ENCODE measurements at places on chromosomes 12 and 14.

GRCh38 chr12:98612696-98613334 lies 19.3 kb downstream of the SLC25A3 start:
- DNase-seq, result no peak

- DNase-seq, result peak; percentile 83
Measured at GRCh38 chr12:27940756-27941402, 31.7 kb downstream of the PTHLH start.

DNA sequence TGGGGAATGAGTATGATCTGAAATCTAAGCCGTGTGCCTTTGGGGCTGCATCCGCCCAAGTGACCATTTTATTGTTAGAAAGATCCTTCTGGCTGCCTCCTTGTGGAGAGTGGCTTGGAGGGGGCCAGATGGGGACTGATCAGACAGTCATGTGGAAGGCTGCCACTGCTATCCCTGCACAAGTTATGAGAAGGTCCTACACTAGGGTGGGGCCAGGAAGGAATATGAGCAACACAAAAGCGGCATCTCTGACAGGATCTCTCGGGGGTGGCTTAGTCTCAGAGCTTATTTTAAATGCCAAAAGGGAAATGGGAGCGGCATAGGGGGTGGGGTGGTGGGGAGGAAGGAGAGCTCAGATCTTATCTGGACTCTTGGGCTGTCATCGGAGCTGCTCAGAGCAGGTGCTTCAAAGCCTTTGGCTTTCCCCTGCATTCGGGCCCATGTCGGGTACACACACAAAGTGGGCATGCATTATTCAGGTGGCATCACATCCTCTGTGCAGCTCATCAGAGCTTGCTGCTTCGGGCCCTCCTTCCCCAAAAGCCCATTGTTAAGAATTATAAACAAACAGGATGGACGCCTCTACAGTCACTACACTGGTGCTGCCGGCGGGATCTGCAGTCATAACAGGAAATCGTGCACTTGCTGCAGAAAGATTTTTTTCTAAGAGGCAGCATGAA lies 805.4 kb downstream of the VRK1 start:
- no peak for DNase-seq

GRCh38 chr12:73547421-73547820 lies 990.2 kb upstream of the ATXN7L3B start:
- peak; percentile 5 for DNase-seq

DNA sequence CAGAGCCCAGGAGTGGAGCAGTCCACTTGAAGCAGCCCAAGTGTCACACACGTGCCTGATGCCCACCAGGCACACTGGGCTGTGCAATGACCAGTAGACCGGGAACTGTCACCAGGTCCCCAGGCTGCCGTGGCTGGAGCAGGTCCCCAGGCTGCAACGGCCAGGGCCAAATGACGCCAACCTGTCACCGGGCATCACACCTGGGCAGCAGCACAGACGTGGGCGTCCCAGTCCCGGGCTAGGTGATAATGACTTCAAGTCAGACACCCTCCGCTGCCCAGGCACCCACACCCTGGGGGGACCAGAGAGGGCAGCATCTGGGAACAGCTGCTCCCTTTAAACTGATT lies 30.6 kb upstream of the MMP17 start:
- DNase-seq, result no peak

DNA sequence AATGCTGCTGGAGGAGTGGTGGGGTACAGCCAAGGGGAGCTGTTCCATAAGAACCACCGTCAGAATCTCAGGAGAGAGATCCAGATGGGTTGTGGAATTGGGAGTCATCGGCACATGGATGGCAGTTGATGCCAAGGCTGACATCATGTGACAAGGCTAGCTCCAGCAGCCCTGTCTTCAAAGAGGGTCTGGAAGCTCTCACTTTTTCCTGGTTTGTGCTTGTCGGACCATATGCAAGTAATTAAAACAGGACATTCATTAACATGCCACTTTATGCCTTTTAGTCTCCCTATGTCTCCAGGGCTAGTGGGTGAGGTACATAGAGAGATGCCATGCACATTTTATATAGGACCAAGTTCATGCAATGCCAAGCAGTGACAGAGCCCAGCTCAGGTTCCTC lies 211.8 kb downstream of the CRADD start:
- DNase-seq, result no peak

DNA sequence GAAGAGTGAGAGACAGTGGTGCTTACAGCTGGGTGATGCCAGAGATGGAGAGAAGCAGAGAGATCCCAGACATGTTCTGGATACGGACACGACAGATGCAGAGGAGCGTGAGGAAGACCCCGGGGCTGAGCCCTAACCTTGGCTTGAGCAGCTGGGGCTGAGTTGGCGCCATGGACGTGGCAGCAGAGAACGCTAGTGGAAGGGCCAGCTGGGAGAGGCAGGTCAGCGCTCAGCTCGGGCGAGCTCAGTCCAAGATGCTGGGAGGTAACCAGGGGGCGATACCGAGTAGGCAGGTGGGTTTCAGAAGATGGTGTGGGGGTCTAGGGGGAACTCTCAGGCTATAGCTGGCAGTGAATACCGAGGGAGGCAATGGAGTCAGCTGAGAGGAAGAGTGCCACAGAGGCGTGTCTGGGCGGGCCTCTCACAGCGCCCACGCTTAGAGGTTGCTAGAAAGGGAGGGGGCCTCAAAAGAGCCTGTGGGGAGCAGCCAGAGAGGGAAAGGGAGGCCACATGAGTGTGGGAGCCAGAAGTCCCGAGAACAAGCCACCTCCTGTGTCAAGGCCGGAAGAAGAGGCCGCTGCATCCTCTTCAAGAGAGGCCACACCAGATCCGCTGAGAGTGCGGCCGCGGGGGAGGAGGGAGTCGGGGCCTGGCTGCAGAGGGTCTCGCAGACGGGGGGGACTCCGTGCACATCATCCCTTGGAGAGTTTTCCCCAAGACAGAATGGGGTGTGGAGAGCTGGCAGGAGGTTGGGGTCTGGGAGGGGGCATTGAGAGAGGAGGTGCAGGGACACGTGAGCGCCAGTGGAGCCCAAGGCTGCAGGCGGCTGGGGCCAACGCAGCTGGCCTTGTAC lies 57.0 kb upstream of the DIO3 start:
- no peak for DNase-seq

GRCh38 chr14:21241218-21241819 lies 27.9 kb downstream of the HNRNPC start:
- DNase-seq, result peak; percentile 51

- no peak for DNase-seq
Measured at GRCh38 chr12:128040971-128041370, 226.0 kb upstream of the TMEM132C start.

- no peak for DNase-seq
Measured at GRCh38 chr12:75848431-75848925, 183.1 kb downstream of the PHLDA1 start.

DNA sequence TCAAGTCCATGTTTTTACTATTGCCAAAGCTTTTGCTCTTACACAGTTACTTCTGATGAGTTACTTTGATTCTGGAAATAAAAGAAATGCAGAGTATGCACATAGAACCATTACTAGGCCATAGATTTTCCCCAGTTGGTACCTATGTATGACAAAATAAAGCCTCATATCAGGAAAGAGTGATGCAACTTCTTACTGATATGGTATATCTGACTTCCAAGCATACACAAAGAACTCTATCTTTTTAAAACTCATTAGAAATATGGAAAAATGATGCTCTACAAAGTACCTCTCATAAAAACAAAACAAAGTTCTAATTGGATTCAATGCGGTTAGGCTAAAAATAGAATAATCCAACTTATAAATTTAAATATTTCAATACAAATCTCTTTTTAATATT lies 92.1 kb downstream of the STXBP6 start:
- DNase-seq, result no peak

GRCh38 chr12:117664169-117664568 lies 302.7 kb upstream of the NOS1 start:
- no peak for DNase-seq

GRCh38 chr12:102763061-102763460 lies 154.0 kb downstream of the PAH start:
- DNase-seq, result no peak

DNA sequence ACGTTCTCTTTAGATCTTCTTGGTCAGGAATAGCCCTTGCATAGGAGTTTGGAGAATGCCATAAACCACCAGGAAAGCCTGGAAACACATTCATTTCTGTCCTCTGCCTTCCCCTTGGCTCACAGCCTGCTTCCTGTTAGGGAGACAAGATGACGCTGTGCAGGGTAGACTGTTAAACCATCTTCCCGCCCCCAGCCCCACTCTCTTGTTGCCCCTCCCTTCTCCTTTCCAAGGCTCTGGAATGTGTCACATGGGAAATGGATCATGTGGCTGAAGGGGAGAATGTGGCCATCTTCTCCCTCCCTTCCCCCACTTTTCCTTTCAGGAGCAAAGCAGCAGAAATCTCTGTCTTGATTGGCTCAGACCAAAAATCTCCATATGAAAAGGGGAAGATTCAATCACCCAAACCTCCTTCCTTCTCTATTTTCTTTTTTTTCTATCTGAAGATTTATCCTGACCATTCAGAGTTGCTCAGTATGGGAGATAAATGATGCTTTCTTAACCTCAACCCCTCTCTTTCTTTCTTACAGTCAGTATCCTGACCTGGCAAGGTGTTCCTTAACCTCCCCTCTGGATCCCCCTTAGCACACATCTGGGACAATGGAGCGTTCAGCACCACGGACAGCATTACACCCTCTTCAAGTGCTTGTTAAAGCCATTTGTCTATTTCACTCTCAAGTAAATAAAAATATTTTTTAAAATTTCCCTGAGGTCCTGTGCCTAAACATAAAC lies 11.4 kb downstream of the GPR19 start:
- peak; percentile 34 for DNase-seq

GRCh38 chr12:53752621-53753020 lies 842 bp upstream of the CISTR start:
- DNase-seq, result no peak

All from RKO (cell line).